ENCODE measurements at places on chromosomes 1 and 21.

GRCh38 chr1:58149271-58149812 lies 397.2 kb downstream of the OMA1 start:
- no peak for DNase-seq

- DNase-seq = no peak
These were observed 13.3 kb downstream of the COL6A2 start for GRCh38 chr21:46111193-46111571.

GRCh38 chr1:66539491-66539890 lies 5.5 kb downstream of the SGIP1 start:
- no peak for DNase-seq

DNA sequence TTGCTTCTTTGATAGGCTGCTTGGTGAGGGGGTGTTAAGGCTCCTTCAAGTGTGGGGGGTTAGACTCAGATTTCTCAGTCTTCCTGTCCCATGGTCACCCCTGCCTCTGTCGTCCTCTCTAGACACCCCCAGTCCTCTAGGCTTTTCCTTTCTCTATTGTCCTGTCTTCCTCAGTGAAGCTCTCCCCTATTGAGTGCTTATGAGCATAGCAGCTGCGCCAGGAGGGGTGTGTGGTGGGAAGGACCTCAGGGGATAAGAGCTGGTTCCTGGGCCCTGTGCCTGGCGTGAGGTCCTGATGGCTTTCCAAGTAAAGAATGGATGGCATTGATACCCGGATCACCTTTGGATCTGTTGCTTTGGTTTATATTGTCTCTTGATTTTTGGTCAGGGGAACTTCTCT lies 69.1 kb downstream of the DIP2A start:
- no peak for DNase-seq

DNA sequence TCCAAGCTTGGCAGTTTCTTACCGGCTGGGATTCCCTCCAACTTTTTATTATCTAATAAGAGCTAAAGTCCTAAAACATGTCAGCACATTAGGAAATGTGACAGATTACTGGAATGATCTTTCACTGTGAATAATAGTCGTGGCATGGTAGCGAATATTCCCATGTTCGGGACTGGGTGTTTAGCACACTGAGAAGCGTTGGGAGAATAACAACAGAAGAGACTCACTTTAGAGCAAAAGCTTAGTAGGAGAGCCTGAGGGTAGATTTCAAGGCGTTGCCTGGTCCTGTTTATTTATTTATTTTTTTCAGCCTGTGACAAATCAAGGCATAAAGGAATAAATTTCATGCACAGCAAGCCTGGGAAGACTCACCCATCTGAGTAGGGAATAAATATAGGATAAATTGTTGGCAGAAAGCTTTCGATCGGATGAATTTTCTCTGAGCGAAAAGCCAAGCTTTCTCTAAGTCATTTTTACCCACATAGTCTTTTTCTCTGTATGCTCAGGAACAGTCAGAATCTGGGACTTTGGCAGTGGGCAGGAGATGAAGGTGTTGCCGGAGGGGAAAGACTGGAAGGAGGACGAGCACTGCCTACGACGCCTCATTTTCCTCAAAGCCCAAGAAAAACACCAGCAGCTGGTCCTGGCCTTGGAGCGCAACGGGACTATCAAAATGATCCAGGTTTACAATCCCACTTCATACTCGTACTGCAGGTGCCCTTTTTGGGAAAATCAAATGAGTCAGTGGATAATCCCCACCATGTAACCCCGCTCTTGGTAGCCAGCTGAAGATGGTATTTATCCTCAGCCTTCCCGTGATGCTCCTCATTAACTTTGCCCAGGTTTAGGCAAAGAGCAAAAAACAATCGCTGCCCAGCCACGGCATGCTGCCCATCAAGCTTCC lies 97.2 kb downstream of the WDR64 start:
- no peak for DNase-seq

DNA sequence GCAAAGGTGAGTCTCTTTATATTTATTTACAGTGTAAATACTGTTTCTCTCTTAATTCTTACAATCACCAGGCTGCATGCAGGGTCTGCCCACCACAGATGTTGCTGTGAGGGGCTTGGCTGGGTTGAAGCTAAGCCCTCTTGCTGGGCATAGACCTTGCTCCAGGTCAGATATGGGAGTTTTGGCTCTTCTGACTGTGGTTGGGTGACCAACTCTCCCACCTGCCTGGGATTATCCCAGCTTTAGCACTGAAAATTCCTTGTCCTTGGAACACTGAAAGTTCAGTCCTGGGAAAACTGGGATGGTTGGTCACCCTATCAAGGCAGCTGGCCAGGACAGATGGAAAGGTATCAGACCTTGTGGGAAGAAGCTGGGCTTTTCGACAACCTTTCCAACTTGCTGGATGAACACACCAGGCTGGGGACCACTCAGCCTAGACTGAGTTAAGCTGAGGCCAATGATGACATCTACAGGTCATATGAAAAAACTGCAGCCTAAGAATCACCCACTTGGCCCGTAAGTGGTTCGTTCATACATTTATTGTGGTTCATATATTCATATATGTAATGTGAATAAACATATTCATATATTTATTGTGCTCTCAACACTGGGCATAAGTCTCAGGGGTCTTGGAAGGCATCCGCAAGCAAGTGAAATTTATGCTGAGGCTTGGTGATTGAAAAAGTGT lies 26.6 kb upstream of the HPDL start:
- DNase-seq = peak; percentile 69
